ENCODE measurements at places on chromosomes 16 and 17. TPM values are rescaled to one million over a fixed set of nuclear protein-coding genes. Genes with fewer than 3 reads are reported as not detected.

The SCIMP gene
- total RNA-seq, result not detected

The TLE7 gene
- not detected for total RNA-seq

The HOXB9 gene
- total RNA-seq, result not detected

The LRRC36 gene
- 0.41 TPM for total RNA-seq

The NECAB2 gene
- total RNA-seq, result not detected

The ZG16 gene
- not detected for total RNA-seq

The WNT3 gene
- total RNA-seq, result 1.4 TPM

The ZNF469 gene
- 4.4 TPM for total RNA-seq

The TBC1D3C gene
- not detected for total RNA-seq

The NKD1 gene
- total RNA-seq, result 15.7 TPM

The TEKT1 gene
- total RNA-seq, result not detected

The PTX4 gene
- 1.5 TPM for total RNA-seq

The CDH3 gene
- total RNA-seq, result 16.3 TPM

The LITAFD gene
- total RNA-seq, result not detected

The HIGD1B gene
- total RNA-seq, result 3.9 TPM

Data from tongue (tissue), 3 donors.